Heart left ventricle (tissue), 16 donors: ENCODE measurements at places on chromosomes 7 and 10. TPM values are rescaled to one million over a fixed set of nuclear protein-coding genes. Genes with fewer than 3 reads are reported as not detected.

The C10orf67 gene
- 0.75 TPM for total RNA-seq

GRCh38 chr10:21534604-21535493 is 817 bp downstream of the MLLT10 start:
- peak; percentile 62 for DNase-seq
- no peaks in the 10 kb centered on the region for H3K27me3 ChIP-seq
- peak overlapping the region; percentile 69 for H3K4me3 ChIP-seq
- no peaks in the 10 kb centered on the region for H3K36me3 ChIP-seq
- peak overlapping the region; percentile 98 for H3K27ac ChIP-seq

DNA sequence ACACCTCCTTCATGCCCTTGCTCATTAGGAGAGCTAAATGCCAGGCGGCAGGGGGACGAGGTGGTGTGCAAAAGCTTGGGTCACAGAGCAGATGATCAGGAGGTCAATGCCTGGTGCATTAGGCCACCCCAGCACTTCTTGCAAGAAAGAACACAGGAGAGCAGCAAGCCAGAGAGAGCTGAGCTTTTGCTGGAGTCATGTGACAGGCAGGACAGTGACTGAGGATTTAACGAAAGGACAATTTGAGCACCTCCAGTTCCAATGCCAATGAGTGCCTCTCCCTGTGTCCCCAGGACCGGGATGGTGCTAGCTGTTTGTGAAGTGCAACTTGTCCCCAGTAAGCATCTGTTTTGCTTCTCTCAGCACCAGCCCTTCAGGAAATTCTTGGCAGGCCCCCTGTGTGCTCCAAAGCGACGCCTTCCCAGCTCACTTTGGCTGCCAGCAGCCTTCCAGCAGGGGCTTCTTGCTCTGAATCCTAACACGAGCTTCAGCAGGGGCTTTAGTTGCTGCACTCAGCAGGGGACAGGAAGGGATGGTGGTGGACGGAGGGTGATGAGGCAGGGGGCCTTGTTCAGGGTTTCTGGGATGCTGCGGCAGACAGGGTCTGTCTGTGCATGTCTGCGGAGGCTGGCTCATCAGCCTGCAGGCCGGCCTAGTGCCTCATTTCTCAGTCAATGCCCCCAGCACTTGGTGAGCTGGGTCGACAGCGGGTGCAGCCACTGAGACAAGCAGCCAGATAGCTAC is 368.1 kb downstream of the RPS24 start:
- no peaks in the 10 kb centered on the region for H3K27me3 ChIP-seq
- peak overlapping the region; percentile 3 for H3K27ac ChIP-seq
- no peak overlapping the region for H3K4me3 ChIP-seq
- no peaks in the 10 kb centered on the region for H3K36me3 ChIP-seq
- no peak for DNase-seq

DNA sequence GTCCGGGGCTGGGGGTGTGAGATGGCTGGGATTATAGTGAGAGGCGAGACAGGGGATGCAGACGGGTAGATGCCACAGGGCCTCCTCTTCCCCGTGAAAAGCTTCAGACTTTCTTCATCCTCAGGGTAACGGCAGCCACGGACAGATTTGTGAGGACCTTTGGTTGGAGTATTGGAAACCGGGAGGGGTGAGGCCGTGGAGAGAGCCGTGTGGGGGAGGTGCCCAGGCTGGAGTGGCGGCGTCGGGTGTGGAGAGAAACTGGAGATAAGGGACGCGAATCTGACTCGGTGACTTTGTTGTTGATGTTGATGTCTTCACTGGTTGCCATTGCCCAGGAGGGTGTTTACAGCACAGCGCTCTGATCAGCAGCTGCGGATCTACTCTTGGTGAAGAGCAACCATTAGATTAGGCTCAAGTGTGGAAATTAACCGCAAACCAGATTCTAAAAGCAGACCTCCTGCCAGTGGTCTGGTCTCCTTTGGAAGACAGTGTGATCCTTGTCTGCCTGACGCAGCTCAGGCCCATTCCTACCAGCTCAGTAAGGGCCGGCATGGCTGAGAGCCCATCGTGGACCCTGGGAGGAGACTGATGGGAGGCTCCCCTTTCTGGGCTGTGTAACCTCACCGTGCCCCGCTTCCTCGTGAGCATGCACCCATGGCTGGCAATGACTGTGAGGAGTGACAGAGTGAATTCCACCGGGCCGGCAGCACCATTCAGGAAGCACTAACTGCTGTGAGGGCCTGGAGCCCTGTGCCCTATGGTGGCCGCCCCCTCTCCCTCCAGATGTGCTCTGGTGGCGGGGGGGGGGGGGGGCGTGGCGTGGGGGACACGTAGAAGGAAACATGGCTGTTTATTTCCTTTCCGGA is 90.3 kb downstream of the INPP5A start:
- peak overlapping the region; percentile 38 for H3K4me3 ChIP-seq

DNA sequence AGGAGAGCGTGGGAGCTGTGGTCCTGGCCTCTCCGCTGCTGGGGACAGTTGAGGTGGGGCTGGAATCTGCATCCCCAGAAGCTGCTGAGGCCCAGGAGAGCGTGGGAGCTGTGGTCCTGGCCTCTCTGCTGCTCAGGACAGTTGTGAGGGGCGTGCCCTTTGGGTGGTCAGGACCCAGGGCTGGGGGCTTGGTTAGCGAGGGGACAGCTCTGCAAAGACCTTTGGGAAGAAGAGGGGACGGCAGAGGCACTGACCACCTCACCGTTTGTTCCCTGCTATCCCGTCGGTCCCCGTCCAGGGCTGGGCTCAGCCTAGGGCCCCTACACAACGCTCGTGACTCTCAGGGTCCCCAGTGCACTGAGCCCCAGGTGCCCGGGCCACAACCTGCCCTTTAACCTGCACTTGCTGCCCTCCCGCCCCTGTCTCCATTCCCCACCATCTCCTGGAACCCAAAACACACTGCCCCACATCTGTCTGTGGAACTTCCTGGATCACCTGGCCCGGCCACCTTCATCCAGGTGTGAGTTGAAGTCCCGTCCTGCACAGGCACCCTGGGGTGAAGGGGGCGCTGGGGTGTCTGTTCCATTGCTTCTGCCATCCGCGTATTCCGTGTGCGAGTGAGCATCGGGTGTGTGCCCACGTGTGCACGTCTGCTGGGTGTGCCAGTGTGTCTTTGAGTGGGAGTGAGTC is 14.1 kb downstream of the FOXL3 start:
- H3K27ac ChIP-seq, result no peak overlapping the region
- no peaks in the 10 kb centered on the region for H3K36me3 ChIP-seq
- H3K4me3 ChIP-seq, result no peak overlapping the region
- no peak for DNase-seq

GRCh38 chr10:24503461-24504320 is 220.0 kb downstream of the ARHGAP21 start:
- H3K4me3 ChIP-seq, result no peak overlapping the region
- no peaks in the 10 kb centered on the region for H3K27me3 ChIP-seq
- H3K4me1 ChIP-seq, result no peaks in the 10 kb centered on the region
- H3K27ac ChIP-seq, result no peak overlapping the region

GRCh38 chr7:113408999-113409398 is 290.6 kb upstream of the SMIM30 start:
- H3K27me3 ChIP-seq, result no peaks in the 10 kb centered on the region
- no peak overlapping the region for H3K27ac ChIP-seq
- no peak for DNase-seq
- H3K4me3 ChIP-seq, result no peak overlapping the region

GRCh38 chr7:84971360-84971759 is 215.5 kb downstream of the SEMA3D start:
- no peaks in the 10 kb centered on the region for H3K36me3 ChIP-seq
- DNase-seq, result no peak
- H3K27ac ChIP-seq, result no peak overlapping the region
- H3K27me3 ChIP-seq, result no peaks in the 10 kb centered on the region

The NPY4R gene
- not detected for total RNA-seq

The CYP2W1 gene
- not detected for total RNA-seq

The NEBL gene
- 830 TPM for total RNA-seq

DNA sequence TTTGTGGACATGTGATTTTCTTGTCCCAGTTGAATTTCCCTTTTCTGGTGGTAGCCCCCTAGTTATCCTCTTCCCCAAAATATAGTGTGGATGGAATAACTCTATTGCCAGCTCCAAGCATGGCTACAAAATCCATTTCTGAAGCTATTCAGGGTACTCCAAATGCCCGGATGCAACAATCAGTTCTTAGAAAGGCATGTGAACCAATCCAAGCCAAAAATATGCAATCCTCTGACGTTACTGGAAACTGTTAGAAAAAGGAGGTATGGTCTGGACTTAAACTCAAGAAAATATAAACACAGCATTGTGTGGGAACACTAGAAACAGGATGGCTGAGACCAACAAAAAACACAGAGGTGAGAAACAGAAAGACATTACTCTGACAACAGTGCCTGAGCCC is 347.0 kb downstream of the GPAM start:
- no peak overlapping the region for H3K27ac ChIP-seq
- no peaks in the 10 kb centered on the region for H3K4me1 ChIP-seq
- no peak overlapping the region for H3K4me3 ChIP-seq
- H3K27me3 ChIP-seq, result no peaks in the 10 kb centered on the region

GRCh38 chr7:30682212-30683083 is at the start of gene CRHR2:
Gene CRHR2 (minus strand): TSS chr7:30682456. CDS start chr7:30682280, 176 bp downstream.
- peak within 1 kb of the TSS; percentile 34 for H3K27ac ChIP-seq
- H3K4me3 ChIP-seq, result peak within 1 kb of the TSS; percentile 57
- DNase-seq, result peak; percentile 65
- peaks cover 10% of the 10 kb centered on the region for H3K4me1 ChIP-seq

DNA sequence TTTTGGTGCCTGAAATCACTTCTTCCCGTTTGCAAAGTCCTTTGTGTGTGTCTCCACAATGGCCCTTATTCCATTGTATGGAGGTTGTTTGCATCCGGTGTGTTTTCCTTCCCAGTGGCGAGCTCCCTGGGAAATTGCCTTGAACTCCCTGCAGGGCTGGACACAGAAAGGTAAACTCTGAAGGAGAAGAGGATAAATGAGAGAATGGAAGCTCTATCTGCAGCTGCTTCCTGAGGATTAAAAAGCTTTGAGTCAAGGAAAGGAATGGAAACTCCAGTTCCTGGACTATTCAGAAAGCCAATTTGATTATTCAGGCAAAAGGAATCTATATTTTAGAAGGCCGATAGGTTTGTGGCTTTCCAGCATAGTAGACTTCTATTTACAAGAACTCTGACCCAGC is 4.4 kb upstream of the GRK5 start:
- no peaks in the 10 kb centered on the region for H3K27me3 ChIP-seq
- H3K4me1 ChIP-seq, result peaks cover 14% of the 10 kb centered on the region
- H3K4me3 ChIP-seq, result no peak overlapping the region
- no peaks in the 10 kb centered on the region for H3K36me3 ChIP-seq

The SLC26A5 gene
- total RNA-seq, result not detected

The PKD1L1 gene
- total RNA-seq, result 3.7 TPM

The NXPH1 gene
- total RNA-seq, result not detected

The TMEM236 gene
- total RNA-seq, result 0.30 TPM

GRCh38 chr7:64180989-64181388 is 26.0 kb upstream of the ZNF735 start:
- H3K4me1 ChIP-seq, result no peaks in the 10 kb centered on the region
- H3K4me3 ChIP-seq, result no peak overlapping the region
- DNase-seq, result no peak

GRCh38 chr7:66263936-66264335 is 58.8 kb downstream of the TPST1 start:
- H3K27me3 ChIP-seq, result no peaks in the 10 kb centered on the region
- H3K4me3 ChIP-seq, result no peak overlapping the region
- DNase-seq, result no peak
- H3K27ac ChIP-seq, result no peak overlapping the region
- no peaks in the 10 kb centered on the region for H3K36me3 ChIP-seq
- H3K4me1 ChIP-seq, result peaks cover 4% of the 10 kb centered on the region

The COL1A2 gene
- 67.9 TPM for total RNA-seq

The AKR1B1 gene
- 201 TPM for total RNA-seq

The SEC24C gene
- total RNA-seq, result 44.8 TPM

The CRYGN gene
- not detected for total RNA-seq

DNA sequence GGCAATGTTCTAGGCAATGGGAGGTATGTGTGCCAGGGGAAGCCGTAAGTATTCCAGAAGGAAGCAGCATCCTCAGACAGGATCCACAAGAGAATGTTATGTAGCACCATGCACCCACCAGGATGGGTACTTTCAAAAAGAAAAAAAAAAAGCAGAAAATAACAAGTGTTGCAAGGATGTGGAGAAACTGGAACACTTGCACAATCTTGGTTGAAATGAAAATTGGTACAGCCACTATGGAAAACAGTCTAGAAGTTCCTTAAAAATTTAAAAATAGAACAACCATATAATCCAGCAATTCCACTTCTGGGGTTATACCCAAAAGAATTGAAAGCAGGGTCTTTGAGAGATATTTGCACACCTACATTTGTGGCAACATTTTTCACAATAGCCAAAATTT is 20.2 kb downstream of the C10orf71 start:
- no peak overlapping the region for H3K27ac ChIP-seq
- H3K4me1 ChIP-seq, result peaks cover 23% of the 10 kb centered on the region
- no peaks in the 10 kb centered on the region for H3K27me3 ChIP-seq
- no peak for DNase-seq
- H3K4me3 ChIP-seq, result no peak overlapping the region

DNA sequence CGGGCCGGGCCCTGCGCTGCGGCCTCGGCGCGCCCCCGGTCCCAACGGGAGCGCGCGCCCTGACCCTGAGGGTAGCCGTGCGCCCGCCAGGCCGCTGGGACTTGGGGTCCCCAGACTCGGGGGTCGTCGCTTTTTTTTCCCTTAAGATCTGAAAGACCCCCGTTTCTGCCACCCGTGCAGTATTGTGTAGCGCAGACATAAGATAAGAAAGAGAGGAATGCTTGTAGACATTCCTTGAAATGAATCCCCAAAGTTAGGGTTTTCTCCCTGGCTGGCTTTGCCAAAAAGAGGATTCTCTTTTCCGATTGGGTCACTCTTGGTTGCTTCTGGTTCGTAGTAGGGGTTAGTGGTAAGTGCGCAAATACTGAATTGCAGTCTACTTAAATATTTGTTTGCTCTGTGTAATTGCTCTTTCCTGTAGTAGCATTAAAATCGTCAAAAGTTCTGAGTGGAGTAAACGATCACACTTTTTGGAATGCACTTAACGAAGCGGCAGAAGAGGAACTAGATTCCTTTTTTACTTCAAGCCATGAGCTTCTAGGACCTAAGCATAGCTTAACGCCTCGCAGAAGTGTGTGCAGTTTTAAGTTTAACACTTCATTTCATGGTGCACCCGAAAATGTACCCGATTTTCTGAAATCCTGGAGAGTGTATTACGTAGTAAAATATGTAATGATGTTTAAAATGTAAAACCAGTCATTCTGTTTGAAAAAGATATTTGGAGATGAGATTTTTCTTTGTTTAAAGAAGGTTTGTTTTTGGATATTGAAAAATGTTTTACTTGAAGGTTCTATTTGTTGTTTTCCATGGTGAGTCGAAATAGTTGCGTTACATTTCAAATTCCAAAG is 1.3 kb downstream of the CUL1 start:
- no peak for DNase-seq
- H3K4me1 ChIP-seq, result peaks cover 38% of the 10 kb centered on the region
- peak overlapping the region; percentile 97 for H3K27ac ChIP-seq
- peak overlapping the region; percentile 98 for H3K4me3 ChIP-seq

DNA sequence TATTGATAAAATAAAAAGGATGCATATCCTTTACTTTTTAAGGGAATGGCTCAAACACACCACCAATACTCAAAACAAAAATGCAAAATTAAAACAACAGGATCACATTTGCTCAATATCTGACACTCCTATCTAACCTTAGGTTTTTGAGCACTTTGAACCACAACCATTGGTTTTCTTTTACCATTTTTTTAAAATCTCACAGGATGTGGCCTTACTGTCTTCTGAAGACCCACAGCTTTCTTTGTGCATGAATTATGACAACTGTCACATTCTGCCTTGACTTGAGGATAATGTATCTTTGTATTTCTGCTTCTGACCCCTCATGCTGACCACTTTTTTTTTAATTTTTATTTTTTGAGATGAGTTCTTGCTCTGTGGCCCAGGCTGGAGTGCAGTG is 461.1 kb upstream of the NRP1 start:
- H3K36me3 ChIP-seq, result no peaks in the 10 kb centered on the region
- DNase-seq, result no peak
- no peaks in the 10 kb centered on the region for H3K27me3 ChIP-seq
- no peaks in the 10 kb centered on the region for H3K4me1 ChIP-seq
- no peak overlapping the region for H3K27ac ChIP-seq
